ENCODE measurements at places on chromosomes 3 and 15.
A peak's percentile ranks its signal among the peaks of the same experiment; 100 is the strongest.

- DNase-seq = no peak
Observed at GRCh38 chr15:90326441-90326840, 25.6 kb upstream of the ZNF774 start.

DNA sequence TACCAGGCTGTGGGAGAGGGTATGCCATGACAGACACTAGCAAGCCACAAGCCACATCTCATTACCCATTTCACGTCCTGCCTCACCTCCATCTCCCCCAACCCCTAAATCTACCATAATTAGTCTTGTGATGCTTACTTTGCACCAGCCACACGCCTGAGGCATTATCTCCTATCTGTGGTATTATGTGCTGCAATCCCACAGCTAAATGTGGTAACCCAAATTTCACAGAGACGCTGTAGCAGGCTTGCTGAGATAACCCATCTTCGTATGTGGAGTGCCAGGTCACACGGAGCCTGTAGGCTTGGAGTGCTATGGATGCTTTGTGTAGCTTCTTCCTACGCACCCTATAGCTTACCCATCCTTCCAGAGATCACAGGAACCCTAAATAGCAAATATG lies 256.7 kb upstream of the KCNH8 start:
- no peak for DNase-seq

- DNase-seq = no peak
Observed at GRCh38 chr3:901953-902778, 190.7 kb upstream of the CNTN6 start.

DNA sequence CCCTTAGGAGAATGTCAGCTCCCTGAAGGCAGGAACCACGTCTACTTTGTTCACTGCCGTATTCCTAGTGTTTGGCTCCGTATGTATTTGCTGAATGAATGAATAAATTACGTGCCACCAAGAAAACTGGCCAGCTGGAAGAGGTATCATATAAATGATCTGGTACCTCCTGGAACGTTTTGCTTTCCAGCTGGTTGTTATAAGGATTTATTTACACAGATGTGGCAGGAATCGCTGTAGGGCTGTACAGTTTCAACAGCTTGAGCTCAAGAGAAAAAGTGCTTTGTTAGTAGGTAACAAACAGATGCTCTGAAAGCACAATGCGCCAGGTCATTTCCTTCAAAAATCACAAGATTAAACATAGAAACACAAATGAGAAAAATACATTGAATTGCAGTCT lies 108.8 kb upstream of the ATP2B2 start:
- DNase-seq = no peak

- no peak for DNase-seq
Observed at GRCh38 chr15:52496175-52496574, 32.5 kb downstream of the MYO5A start.

- DNase-seq = no peak
Observed at GRCh38 chr3:74059301-74059922, 434.7 kb upstream of the PDZRN3 start.

DNA sequence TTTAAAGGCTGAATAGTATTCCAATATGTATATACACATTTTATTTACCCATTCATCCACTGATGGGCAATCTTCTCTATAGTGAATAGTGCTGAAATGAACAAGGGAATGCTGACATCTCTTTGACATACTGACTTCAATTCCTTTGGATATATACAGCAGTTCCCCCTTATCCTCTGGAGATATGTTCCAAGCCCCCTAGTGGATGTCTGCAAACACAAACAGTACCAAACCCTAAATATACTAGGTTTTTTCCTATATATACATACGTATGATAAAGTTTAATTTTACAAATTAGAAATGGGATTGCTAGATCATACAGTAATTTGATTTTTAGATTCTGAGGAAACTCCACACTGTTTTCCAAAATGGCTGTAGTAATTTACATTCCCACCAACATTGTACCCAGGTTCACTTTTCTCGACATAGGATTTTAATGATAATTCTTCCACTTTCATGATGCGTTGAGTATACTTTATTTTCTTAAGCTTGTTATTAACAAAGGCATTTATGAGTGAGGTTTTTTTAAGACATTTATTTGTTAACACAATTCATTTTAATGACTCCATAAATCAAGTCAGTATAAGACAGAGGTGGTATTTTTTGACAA lies 38.2 kb downstream of the VPS13C start:
- no peak for DNase-seq

GRCh38 chr3:184594371-184595001 lies 32.9 kb downstream of the EPHB3 start:
- no peak for DNase-seq

- peak; percentile 31 for DNase-seq
Observed at GRCh38 chr3:128549283-128550112, 56.5 kb upstream of the GATA2 start.

DNA sequence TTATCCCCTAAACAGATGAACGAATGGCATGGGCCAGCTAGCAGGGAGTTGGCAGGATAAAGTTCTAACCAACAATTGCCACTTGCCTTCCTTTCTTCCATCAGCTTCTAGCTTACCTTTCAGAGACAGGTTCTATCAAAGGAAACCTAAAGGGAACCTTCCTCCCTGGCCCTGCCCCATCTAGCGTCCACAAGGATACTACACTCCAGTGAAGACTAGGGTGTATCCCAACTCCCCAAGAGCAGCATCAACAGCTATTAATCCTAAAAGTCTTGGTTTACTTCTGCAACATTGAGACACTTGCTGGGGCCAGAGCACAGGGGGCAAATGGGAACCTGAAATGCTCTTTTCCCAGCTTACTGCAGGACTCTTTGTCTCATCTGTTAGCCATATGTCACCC lies 37.0 kb upstream of the TMC3 start:
- no peak for DNase-seq

GRCh38 chr3:139481116-139481515 lies 4.8 kb upstream of the RBP2 start:
- no peak for DNase-seq

All from GM04503 (cell line).